ENCODE measurements at places on chromosomes 16 and 17. TPM values are rescaled to one million over a fixed set of nuclear protein-coding genes. Genes with fewer than 3 reads are reported as not detected.

The ENPP7 gene
- total RNA-seq: not detected

The THAP11 gene
- 47.5 TPM for total RNA-seq

The RUSF1 gene
- total RNA-seq: 37.4 TPM

GRCh38 chr16:678858-679813 is 1.1 kb upstream of the STUB1 start:
- peak overlapping the region; percentile 66 for H3K27ac ChIP-seq
- H3K27me3 ChIP-seq: no peaks in the 10 kb centered on the region
- H3K36me3 ChIP-seq: peaks cover 20% of the 10 kb centered on the region
- peak; percentile 72 for DNase-seq
- peaks cover 19% of the 10 kb centered on the region for H3K4me1 ChIP-seq

- H3K4me3 ChIP-seq: peak within 1 kb of the TSS; percentile 65
- peaks cover 97% of the 10 kb centered on the region for H3K27me3 ChIP-seq
- H3K36me3 ChIP-seq: no peaks in the 10 kb centered on the region
These were observed at the start of gene WNT3 for GRCh38 chr17:46818316-46818928. WNT3 (minus strand) TSS chr17:46818692; CDS start chr17:46818597, 95 bp downstream.

GRCh38 chr16:9297437-9298113 is 206.1 kb downstream of the HAPSTR1 start:
- no peak overlapping the region for H3K4me3 ChIP-seq
- no peaks in the 10 kb centered on the region for H3K4me1 ChIP-seq
- peaks cover 12% of the 10 kb centered on the region for H3K27me3 ChIP-seq
- DNase-seq: peak; percentile 2
- no peaks in the 10 kb centered on the region for H3K36me3 ChIP-seq
- no peak overlapping the region for H3K27ac ChIP-seq

- H3K4me3 ChIP-seq: no peak overlapping the region
- H3K4me1 ChIP-seq: peaks cover 5% of the 10 kb centered on the region
- H3K36me3 ChIP-seq: no peaks in the 10 kb centered on the region
These were observed 21.8 kb downstream of the FBXO39 start for GRCh38 chr17:6797718-6798351.

DNA sequence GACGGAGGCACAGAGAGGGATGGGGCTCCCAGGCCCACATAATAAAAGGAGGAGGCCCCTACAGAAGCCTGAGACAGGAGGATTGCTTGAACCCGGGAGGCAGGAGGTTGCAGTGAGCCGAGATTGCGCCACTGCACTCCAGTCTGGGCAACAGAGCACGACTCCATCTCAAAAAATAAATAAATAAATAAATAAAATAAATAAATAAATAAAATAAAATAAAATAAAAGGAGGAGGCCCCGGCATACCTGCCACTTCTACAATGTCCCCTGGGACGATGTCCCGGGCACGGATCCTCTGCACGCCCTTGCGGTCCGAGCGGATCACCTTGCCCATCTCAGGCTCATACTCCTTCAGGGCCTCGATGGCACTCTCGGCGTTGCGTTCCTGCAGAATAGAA is 13.2 kb downstream of the ATP2A3 start:
- no peak overlapping the region for H3K4me3 ChIP-seq
- no peak overlapping the region for H3K27ac ChIP-seq
- no peaks in the 10 kb centered on the region for H3K4me1 ChIP-seq
- H3K36me3 ChIP-seq: peaks cover 1% of the 10 kb centered on the region
- H3K27me3 ChIP-seq: no peaks in the 10 kb centered on the region

Data from activated naive CD8-positive, alpha-beta T cell treated with anti-CD3 and anti-CD28 coated beads for 36 hours (primary cell).